ENCODE measurements at places on chromosomes 1 and 21. TPM values are rescaled to one million over a fixed set of nuclear protein-coding genes. Genes with fewer than 3 reads are reported as not detected.

The ANXA9 gene
- polyA plus RNA-seq, result 2.1 TPM

- no peak for DNase-seq
These were observed at the start of gene F13B for GRCh38 chr1:197066719-197067456. Gene F13B (minus strand): TSS chr1:197067260. CDS start chr1:197067223, 37 bp downstream.

GRCh38 chr1:93137604-93138292 is 42.5 kb downstream of the TMED5 start:
- DNase-seq, result no peak

- no peak for DNase-seq
These were observed 70.9 kb downstream of the SDC3 start for GRCh38 chr1:30837653-30838052.

DNA sequence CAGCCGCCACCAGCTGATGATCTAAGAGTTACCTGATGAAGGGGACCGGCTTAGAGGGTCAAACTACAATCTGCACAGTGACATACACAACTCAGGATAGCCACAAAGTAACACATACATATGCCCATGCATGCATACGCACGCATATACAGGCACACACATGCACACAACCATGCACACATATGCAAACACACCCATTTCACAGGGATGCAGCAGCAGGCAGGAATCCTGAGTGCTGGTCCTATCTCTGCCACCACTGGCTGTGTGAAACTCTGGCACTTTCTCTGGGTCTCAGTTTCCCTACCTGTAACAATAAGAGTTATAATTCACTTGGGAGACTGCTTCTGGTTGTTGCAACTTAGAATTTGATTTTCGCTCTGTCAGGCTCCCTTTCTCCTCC is 520.2 kb downstream of the PTPRU start:
- DNase-seq, result no peak

Measured in muscle of leg (tissue), 16 donors.